Activated naive CD8-positive, alpha-beta T cell treated with anti-CD3 and anti-CD28 coated beads, Interleukin-2, amount 10 ng/mL, durations not matched to agents 7 days and 5 days (primary cell): ENCODE measurements at places on chromosomes 2 and 18. TPM values are rescaled to one million over a fixed set of nuclear protein-coding genes. Genes with fewer than 3 reads are reported as not detected.

Gene LRATD1
- total RNA-seq = not detected

Gene FAM110C
- 0.68 TPM for total RNA-seq

Gene EVA1A
- total RNA-seq = not detected

Gene SERPINB4
- total RNA-seq = not detected

Gene SLC66A3
- 20.8 TPM for total RNA-seq
